ENCODE measurements at places on chromosomes 13 and 19.

DNA sequence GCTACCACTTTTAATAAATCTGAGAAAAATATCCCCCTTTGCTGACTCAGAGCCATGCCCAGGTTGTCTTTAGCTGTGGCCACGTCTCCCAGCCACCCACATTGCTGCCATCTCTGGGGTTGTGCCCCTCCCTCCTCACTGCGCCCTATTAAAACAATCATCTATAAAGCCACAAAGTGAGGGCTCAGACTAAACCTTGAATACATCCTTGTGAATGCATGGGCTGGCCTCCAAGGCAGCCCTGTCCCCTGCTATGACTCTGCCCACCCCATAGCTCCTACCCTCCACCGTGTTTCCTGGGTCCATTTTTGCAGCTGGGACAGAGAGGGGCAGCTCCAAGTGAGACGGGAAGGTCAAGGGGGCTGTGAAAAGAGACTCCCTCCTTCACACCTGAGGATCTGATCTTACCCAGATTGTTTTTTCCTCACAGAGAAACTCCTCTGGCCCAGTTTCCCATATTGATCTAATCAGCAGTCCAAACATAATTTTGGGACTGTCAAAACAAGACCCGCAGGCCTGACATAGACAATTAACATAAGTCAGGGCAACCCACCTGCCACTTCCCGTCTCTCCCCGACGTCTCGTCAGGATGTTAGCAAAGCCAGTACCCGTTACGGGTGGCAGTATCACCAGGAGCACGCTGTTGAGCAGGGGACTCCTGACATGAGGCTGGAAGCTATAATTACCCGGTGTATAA, 199.0 kb downstream of the KATNAL1 start:
- no peak for DNase-seq

- no peak for DNase-seq
Measured at GRCh38 chr13:31967155-31967554, 64.4 kb upstream of the FRY start.

GRCh38 chr13:87878706-87879105, 207.5 kb downstream of the SLITRK5 start:
- peak; percentile 38 for DNase-seq

DNA sequence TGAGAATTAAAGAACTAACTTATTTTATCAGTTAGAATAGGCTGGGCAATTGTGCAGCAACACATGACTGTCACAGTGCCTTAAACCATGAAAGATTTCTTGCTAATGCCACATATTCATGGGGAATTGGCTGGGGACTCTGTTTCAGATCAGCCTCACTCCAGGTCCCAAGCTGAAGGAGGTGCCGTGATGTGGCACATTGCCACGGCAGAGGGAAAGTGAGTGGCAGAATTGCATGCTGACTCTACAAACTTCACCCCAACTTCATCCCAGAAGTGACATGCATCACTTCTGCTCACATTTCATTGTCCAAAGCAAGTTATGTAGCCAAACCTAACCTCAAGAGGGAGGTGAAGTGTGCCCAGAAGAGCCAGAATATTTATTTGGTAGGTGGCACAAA, 37.8 kb downstream of the OLFM4 start:
- no peak for DNase-seq

GRCh38 chr19:47120470-47121067, 7.0 kb upstream of the ZC3H4 start:
- no peak for DNase-seq

DNA sequence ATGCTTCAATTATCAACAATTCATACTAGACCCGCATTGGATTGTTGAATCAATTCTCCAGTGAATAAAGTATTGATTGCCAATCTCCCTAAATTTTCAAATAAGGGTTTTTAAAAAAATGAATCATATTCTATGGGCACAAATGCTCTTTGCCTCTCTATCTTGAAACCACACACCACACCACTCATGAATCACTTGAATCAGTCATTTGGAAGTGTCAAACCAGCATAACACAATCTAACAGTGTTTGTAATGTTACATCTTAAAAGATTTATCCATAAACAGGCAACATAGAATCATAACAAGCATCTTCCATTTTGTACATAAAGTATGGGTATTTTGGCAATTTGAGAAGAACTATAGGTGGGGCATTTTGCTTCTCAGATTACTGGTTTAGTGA, 219.5 kb upstream of the MIR17HG start:
- no peak for DNase-seq

DNA sequence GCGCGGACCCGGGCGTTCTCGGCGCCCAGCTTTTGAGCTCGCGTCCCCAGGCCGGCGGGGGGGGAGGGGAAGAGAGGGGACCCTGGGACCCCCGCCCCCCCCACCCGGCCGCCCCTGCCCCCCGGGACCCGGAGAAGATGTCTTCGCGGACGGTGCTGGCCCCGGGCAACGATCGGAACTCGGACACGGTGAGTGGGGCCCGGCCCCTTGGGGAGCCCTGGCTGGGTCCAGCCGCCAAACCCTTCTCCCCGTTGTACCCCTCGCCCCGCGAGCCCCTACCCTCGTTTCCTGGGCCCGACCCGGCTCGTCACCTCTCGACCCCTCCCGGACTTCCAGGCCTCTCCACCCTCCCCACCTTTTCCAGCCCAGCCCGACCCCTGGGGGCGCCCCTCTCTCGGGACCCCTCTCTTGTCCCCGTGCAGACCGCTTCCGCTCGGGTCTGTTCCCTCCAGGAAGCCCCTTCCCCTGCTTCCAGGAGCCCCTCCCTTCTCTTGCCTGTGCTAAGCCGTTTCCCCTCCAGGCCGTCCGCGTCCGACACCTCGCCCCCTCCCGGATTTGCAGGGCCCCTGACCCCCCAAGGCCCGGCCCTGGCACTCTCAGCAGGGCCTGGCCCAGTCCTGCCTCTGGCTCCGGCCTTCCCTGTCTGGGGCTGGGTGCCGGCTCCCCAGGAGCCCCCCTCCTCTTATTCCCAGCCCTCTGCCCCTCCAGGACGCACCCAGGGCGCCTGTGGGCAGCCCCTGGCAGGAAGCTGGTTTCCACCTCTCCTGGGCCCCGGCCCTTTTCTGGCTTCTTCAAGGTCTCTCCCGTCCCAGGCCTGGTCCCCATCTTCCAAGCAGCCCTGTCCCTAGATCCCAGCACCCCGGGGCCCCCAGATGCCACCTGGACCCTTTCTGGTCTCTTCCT, 632 bp downstream of the MARK4 start:
- no peak for DNase-seq

DNA sequence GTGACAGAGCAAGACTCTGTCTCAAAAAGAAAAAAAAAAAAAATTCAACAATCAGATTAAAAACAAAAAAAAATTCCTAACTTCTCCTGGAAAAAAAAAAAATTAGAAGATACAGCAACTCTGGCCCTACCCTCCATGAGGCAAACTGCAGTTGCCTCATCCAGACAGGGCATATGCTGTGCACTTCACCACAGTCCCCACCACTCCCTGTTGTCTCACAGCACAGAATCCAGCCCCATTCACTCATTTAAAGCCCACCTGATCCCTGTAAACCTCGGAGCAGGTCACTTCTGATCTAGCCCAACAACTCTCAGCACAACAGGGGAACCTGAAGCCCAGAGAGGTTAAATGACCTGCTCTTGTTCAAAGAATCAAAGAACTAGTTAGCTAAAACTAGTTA, 24.9 kb downstream of the RHPN2 start:
- DNase-seq = no peak

GRCh38 chr13:27770809-27771208, 21.5 kb upstream of the GSX1 start:
- no peak for DNase-seq

- no peak for DNase-seq
Measured at GRCh38 chr13:27638521-27638920, 16.8 kb downstream of the POLR1D start.

- DNase-seq = no peak
Measured at GRCh38 chr13:32010136-32010535, 21.4 kb upstream of the FRY start.

DNA sequence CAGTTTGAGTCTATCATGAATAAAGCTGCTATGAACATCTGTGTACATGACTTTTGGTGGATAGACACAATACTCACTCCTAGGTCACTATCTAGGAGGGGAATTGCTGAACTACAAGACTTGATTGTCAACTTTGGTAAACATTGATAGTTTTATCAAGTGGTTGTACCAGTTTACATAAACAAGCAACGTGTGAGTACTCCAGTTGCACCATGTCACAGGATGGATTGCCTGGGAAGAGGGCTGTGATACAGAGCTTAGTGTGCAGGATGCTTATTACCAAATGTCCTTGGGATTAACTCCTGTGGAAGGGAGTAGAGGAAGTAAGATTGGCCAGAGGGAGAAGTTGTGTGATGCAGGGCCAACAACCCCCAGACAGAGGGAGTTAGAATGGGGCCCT, 37.7 kb downstream of the RAP2A start:
- DNase-seq = no peak

GRCh38 chr19:10379880-10380312, 476 bp downstream of the TYK2 start:
- no peak for DNase-seq

- no peak for DNase-seq
Measured at GRCh38 chr19:6263735-6264444, 15.9 kb downstream of the MLLT1 start.

DNA sequence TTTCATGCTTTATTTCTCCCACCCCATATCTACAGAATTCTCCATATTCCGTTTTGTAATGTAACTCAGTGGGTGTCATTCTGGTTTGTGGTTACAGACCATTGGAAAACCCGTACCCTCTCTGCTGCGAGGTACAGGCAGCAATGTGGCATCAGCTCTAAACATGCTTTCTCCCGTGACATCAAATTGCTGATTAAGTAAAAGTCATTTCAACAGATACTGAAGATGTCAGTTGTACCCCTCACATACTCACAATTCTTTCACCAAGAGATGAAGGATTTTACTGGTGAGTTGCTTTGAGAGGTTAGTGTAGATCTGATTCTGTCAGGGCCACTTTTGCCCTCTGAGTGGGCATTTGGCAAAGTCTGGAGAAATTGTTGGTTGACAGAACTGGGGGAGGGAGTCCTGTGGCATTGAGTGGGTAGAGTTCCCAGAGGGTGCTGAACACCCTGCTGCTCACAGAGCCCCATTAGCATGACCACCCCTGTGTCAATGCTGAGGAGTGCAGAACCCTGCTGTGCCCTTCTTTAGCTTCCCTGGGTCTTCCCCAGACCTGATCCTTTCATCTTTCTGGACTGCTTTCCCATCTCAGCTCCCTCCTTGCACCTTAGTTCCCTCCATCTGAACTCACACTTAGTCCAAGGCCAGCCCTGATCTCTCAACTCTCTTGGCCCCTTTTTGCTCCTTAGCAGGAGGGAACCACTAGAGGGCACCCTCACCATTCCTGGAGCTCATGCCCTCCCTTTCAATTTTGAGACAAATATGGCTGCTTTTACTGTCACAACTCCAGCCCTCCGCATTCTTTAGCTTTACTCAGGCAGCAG, 39.9 kb upstream of the CEACAM8 start:
- no peak for DNase-seq

- DNase-seq = no peak
Measured at GRCh38 chr13:101346161-101346560, 70.1 kb downstream of the NALCN start.

DNA sequence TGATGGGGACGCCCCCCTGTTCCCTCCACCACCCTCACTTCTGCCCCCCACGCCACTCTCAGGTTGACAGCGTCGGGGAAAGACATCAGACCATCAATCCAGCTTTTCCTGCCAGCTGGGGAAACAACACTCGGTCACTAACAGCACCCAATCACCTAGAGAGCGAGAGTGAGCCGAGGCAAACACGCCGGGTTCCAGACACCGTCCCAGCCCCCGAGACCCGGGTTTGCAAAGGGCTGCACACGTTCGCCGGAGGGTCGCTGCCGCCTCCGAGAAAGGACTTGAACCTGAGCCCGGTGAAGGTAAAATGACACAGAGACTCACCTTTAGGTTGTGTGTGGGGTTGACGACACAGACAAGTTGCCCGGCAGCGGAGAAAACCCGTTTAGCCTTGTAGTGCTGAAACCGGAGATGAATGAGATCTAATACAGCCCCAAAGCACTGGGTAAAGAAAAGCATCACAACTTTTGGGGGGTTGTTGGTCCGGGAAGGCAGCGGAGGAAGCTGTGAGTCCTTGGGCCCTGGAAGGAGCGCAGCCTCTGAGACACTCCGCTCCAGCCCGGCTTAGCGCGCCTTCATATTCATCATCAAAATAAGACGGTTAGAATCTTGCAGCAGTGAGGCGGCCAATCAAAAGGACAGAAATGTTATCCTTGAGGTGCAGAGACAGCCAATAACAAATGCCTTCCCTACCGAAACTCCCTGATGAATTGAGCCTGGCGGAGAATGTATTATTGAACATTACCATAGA, at the start of gene SIAH3:
SIAH3 (minus strand) TSS at position 583 of the 751 bp plus-strand sequence; CDS start at position 459, 124 bp downstream.
- DNase-seq = no peak

DNA sequence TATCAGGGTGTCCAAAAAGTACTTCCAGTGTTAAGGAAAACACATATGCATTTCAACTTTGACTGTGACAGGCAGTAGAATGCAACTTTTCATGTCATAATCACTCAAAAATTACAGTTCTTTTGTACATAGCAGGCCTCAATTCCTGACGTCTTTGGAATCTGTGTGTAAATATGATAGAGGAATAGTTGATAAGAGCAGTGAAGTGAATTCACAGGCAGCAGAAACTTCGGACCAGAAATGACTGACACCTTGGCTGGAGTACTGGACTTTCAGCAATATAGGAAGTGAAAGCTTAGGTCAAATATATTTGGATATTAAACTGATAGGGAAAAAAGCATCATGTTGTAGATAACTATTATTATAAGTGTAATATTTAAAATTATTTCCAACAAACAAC, 1741.2 kb upstream of the PCDH20 start:
- DNase-seq = no peak

- peak; percentile 41 for DNase-seq
Measured at GRCh38 chr13:100573121-100573520, 15.5 kb downstream of the GGACT start.

DNA sequence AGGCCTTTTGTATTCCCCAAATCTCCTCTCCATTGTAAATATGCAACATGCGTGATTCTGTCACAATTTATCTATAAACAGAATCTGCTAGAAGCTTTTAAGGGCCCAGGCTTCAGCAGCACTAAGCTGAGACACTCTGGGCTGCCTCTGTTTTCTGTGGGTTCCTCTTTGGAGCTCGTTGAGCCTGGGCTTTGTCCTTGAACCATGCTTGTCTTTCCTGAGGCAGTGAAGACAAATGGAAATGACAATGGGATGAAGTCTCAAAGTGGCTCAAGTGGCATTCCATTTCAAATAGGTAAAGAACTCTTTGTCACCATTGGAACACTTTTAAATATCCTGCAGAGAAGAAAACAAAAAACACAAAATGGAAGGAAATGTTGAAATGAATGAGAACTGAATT, 40.3 kb downstream of the RASL11A start:
- no peak for DNase-seq

- DNase-seq = no peak
Measured at GRCh38 chr13:42786715-42787114, 5.3 kb downstream of the FAM216B start.

DNA sequence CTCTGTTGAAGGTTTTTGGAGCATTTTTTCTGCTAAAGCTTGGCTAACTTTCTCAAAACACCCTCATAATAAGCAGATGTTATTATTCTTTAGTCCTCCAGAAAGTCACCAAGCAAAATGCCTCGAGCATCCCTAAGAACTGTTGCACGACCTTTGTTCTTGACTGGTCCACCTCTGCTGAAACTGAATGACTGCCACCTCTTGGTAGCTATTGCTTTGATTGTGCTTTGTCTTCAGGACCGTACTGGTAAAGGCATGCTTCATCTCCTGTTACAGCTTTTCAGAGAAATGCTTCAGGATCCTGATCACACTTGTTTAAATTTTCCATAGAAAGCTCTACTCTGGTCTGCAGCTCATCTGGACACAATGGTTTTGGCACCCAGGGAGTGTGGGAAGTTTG, 254.8 kb downstream of the DCT start:
- DNase-seq = no peak
